ENCODE measurements at places on chromosomes 13 and 19.

- DNase-seq: no peak
These were observed 412.5 kb upstream of the PCDH9 start for GRCh38 chr13:67642657-67643056.

GRCh38 chr19:39413911-39414608 is 1.6 kb downstream of the PLEKHG2 start:
- peak; percentile 38 for DNase-seq

GRCh38 chr13:33932769-33933406 is 114.9 kb downstream of the RFC3 start:
- peak; percentile 11 for DNase-seq

GRCh38 chr19:39843919-39844793 is 2.0 kb downstream of the FBL start:
- peak; percentile 34 for DNase-seq

DNA sequence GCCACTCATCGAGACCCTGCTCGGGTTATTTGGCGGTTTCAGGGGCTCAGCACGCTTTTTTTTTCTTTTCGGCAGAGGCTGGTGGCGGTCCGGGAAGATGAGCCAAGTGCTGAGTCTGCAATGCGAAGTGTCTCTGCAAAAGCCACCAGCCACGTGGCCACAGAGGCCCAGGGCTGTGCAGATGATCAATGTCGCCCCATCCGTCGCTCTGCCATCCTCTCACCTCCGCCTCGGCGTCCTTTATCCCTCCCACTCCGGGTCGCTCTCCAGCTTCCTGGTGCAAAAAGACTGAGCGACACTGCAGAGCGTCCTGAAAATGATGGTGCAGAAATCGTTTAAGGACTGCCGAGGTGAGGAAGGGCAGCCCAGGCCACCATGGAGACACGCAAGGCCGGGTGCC is 55.0 kb downstream of the TINCR start:
- no peak for DNase-seq

DNA sequence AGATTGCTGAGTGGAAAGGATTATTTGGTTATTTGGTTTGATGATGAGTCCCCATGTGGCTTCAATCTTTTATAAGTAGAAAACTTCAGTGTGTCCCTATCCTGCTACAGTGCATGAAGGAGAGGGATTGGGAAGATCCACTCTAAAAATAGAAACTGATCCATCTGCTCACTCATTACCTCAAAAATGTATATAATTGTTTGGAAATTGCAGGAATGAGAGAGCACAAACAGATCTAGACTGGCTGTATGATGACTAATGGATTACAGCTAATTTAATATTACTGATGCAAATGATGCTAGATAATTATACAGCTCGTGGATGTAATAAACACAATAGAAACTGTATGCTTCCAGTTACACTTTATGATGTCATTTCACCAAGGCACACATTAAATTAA is 625.3 kb upstream of the PRR20A start:
- no peak for DNase-seq

DNA sequence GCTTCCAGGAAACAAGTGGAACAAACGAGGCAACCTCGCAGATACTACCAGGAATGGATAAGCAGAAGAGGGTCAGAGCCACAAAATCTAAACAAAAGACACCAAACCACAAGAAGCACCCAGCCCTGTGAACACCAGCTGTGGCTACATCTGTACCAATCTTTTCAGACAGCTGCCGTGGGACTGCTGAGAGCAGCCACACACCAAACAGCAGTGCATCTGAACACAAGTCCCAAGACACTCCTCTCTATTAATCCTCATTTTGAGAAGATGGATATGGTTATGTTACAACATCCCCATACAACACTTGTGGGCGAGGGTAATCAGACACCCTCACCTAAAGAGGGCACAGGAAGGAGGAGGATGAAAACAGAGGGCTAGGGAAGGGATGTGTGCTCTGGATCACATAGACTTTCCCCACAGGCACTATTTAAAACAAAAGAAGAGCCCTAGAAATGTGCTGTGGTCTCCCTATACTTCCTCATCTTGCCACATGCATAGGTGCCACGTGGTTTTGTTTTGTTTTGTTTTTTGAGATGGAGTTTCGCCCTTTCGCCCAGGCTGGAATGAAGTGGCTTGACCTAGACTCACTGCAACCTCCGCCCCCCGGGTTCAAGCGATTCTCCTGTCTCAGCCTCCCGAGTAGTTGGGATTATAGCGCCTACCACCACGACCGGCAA is 41.6 kb upstream of the ZNF14 start:
- no peak for DNase-seq

Data from DMS79 treated with DMSO at 0.1 percent for 48 hours (cell line).